H1 (cell line): ENCODE measurements at places on chromosomes 6 and 20. TPM values are rescaled to one million over a fixed set of nuclear protein-coding genes. Genes with fewer than 3 reads are reported as not detected.

The SOX4 gene
- 162 and 169 TPM in 2 replicates for total RNA-seq

The BLOC1S5 gene
- total RNA-seq, result 15.4 and 17.2 TPM in 2 replicates

The CPXM1 gene
- 28.8 and 31.3 TPM in 2 replicates for total RNA-seq

The VSTM2L gene
- 1.3 and 1.6 TPM in 2 replicates for total RNA-seq

The ARMC2 gene
- total RNA-seq, result 4.3 and 4.4 TPM in 2 replicates

The PTCRA gene
- total RNA-seq, result not detected in 2 replicates

The RHAG gene
- total RNA-seq, result not detected in 2 replicates

The PDE7B gene
- total RNA-seq, result not detected in 2 replicates

The ADGRF5 gene
- 0.06 TPM in 1 of 2 replicates, not detected in the other for total RNA-seq
